ENCODE measurements at places on chromosomes 5 and 9. TPM values are rescaled to one million over a fixed set of nuclear protein-coding genes. Genes with fewer than 3 reads are reported as not detected.

- DNase-seq, result no peak
Measured at GRCh38 chr9:5611321-5612184, 17.4 kb upstream of the RIC1 start.

GRCh38 chr9:95058121-95058785 lies 259.3 kb downstream of the FANCC start:
- no peak for DNase-seq

GRCh38 chr9:94713436-94714215 lies 12.9 kb upstream of the AOPEP start:
- DNase-seq, result no peak

GRCh38 chr9:131349881-131350563 lies 43.9 kb upstream of the PRRC2B start:
- DNase-seq, result peak; percentile 81

- no peak for DNase-seq
Measured at GRCh38 chr9:91771027-91771426, 179.0 kb downstream of the ROR2 start.

DNA sequence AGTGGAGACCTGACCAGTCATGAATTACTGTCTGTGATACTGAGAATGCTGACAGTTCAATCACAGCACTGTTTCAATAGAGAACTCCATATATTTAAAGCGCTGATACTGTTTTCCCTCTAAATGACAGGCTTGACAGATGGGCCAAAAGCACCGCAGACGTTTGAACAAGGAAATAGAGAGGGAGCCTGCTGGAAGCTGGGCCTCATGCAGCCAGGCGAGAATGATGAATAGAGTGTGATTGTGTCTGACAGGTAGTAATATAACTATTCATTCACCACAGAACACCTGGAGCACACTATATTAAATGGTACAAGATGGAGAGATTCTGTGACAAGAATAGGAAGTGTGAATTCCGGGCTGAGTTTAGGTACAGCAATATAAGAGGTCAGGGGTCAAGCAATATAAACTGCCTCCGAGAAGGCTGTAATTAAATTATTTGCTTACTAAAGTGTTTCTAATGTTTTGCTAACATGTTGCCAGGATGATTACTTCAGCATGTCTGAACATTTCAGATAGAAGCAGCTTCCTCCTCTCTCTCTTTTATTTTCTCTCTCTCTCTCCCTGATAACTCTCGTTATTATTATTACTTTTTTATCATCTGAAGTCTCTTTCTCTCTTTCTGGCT lies 297.7 kb downstream of the CSNK1G3 start:
- no peak for DNase-seq

DNA sequence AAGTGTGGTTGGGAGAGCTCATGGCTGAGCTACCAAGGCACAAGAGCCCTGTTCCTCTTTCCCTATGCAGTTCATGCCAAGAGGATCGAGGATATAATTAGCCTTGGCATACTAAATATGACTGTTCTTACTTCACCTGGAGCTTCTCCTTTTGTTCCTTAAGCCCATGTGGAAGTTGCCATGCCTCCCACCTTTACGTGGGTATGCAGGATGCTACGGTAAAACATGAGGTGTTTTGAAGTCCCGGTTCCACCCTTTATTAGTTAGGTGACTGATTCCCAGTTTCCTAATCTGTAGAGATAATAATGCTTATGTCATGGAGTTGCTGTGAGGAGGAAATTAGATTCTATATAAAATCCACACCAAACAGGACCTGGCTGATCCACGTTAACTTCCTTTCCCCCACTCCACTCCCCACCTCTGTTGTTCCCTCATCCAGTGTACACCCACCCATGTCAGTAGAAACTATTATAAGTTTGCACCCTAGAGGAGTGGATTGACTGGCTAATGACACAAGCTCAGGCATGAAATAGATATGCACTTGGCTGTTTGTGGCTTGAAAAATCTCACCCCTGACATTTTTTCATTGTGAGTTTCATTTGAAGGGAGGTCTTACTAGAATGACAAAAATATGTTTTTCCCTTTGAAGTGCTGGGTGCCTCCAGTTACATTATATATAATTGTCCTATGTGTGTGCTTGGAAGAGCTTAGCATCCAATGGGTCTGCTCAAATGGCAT lies 36.8 kb upstream of the SHOC1 start:
- no peak for DNase-seq

GRCh38 chr5:68114378-68115040 lies 101.0 kb upstream of the PIK3R1 start:
- DNase-seq, result no peak

GRCh38 chr9:38026021-38026809 lies 42.8 kb downstream of the SHB start:
- no peak for DNase-seq

LCNL1 gene
- total RNA-seq, result 45.0 TPM

BSPRY gene
- not detected for total RNA-seq

GPR107 gene
- total RNA-seq, result 24.5 TPM

PCDHA3 gene
- 3.5 TPM for total RNA-seq

All from tibial nerve (tissue), 4 donors.